Neuronal stem cell (in vitro differentiated cells): ENCODE measurements at places on chromosomes 5 and 9.

DNA sequence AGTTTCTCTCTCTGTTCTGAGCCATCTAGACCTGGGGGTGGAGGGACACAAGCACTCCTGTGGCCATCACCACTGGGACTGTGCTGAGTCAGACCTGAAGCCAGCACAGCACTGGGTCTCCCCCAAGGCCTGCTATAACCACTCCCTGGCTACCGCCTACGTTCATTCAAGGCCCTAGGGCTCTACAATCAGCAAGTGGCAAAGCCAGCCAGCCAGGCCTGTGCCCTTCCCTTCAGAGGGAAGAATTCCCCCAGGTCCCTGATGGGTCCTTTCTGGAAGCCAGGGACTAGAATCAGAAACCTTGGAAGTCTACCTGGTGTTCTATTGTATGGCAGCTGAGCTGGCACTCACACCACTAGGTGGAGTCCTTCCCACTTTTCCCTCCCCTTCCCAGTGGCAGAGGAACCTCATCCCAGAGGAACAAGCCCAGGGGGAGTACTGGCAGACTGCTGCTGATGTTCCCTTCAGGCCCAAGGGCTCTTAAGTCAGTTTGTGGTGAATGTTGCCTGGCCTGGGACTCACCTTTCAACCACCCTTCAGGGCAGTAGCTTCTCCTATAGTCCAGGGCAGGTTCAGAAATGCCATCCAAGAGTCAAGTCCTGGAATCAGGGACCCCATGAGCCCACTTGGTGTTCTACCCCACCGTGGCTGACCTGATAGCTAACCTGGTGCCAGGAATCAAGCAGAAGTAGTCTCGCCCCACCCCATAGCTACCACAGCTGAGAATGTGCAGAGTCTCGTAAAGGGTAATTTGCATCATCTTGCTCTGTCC, 20.0 kb downstream of the JMY start:
- no peak overlapping the region for H3K4me3 ChIP-seq
- peaks cover 2% of the 10 kb centered on the region for H3K4me1 ChIP-seq
- H3K27me3 ChIP-seq: no peaks in the 10 kb centered on the region
- DNase-seq: peak; percentile 21
- H3K27ac ChIP-seq: no peak overlapping the region
- no peaks in the 10 kb centered on the region for H3K36me3 ChIP-seq

- H3K4me1 ChIP-seq: peaks cover 18% of the 10 kb centered on the region
- H3K27ac ChIP-seq: no peak overlapping the region
- peak overlapping the region; percentile 13 for H3K4me3 ChIP-seq
- DNase-seq: peak; percentile 88
These were observed 15.9 kb upstream of the C5orf47 start for GRCh38 chr5:173972925-173973615.

- no peak for DNase-seq
- peaks cover 51% of the 10 kb centered on the region for H3K4me1 ChIP-seq
- H3K36me3 ChIP-seq: peaks cover 30% of the 10 kb centered on the region
- no peaks in the 10 kb centered on the region for H3K27me3 ChIP-seq
These were observed 134.1 kb downstream of the RGS3 start for GRCh38 chr9:113597390-113598241.

- H3K4me1 ChIP-seq: peaks cover 26% of the 10 kb centered on the region
- H3K27me3 ChIP-seq: no peaks in the 10 kb centered on the region
- H3K27ac ChIP-seq: no peak overlapping the region
- peaks cover 31% of the 10 kb centered on the region for H3K36me3 ChIP-seq
- no peak for DNase-seq
These were observed 279.0 kb downstream of the AOPEP start for GRCh38 chr9:95005278-95006143.
